ENCODE measurements at places on chromosomes 2 and 18.

GRCh38 chr2:41736105-41736567 lies 311.7 kb upstream of the PKDCC start:
- DNase-seq: no peak

DNA sequence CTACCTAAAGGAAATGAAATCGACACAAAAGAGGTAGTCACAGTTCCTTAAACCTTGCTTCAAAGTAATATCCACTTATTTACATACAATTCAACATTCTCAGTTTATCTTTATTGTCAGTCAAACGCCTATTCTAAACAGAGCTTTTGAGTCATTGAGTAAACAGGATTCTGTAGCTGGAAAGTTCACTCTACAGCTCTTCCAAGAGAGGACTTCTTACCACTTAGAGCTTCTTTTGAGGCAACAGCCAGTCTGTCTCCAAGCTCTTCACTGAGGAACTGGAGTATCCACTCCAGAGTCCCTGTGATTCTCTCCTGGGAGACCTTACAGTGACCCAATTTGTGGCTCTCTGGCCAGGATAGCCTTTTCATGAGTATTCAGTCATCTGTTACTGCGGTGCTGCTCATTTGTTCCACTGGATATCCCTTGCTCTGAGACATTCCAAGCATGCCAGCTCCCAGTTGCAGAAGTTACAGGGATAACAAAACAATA lies 210.9 kb upstream of the OSR1 start:
- DNase-seq: no peak

DNA sequence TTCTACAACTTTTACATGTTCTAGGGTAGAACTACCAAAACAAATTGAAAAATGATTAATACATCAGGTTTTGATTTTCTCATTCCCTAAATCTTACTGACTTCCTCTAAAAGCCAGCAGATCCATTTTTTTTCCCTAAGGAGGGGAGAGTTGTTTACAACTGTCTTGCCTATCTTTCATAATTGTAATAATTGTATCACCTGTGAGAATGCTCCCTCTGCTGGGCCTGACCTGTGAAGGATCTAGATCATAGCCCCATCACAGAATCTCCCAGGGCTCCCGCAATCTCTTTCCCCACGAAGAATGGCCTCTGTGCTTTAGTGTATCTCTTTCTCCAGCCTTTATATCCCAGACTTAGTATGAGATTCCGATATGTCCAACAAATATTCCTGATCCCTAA lies 9.1 kb downstream of the LOXL3 start:
- no peak for DNase-seq

GRCh38 chr18:35424356-35424755 lies 47.2 kb upstream of the ZNF396 start:
- DNase-seq: no peak

DNA sequence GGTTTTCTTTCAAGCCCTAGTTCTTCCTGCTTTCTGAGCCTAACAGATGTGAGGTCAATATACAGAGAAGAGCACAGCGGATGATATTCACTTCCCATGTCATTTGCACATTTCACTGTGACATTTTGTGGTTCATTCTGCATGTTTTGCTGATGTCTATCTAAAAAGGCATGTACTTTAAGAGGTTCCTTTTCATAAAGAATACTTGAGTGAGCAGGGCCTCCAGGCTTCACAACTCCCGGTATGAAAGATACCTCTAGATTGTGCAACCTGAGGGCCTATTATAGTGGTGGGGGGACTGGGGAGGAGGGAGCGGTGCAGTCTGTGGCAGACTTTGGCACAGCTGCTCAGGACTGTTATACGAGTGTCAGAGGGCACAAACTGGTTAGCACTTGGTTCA lies 54.6 kb downstream of the CPO start:
- DNase-seq: no peak

DNA sequence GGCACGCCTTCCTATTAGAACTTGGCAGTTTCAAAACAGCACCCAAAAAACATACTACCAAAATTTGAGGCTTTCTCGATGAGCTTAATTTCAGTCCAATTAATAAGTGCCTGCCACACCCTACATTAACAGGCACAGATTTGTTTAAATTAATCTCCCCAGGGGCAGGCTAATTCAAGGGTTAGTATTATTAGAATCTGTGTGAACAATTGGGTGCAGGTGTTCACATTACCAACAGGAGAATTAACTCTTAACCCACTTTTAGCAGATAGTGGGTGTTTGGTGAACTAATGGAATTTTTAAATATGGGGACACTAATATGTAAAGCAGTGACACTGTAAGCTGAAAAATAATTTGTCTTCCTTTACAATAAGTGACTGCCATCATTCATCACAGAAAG lies 4.1 kb downstream of the MBD2 start:
- no peak for DNase-seq

- no peak for DNase-seq
Observed at GRCh38 chr2:74576863-74577229, 22.3 kb downstream of the DOK1 start.

DNA sequence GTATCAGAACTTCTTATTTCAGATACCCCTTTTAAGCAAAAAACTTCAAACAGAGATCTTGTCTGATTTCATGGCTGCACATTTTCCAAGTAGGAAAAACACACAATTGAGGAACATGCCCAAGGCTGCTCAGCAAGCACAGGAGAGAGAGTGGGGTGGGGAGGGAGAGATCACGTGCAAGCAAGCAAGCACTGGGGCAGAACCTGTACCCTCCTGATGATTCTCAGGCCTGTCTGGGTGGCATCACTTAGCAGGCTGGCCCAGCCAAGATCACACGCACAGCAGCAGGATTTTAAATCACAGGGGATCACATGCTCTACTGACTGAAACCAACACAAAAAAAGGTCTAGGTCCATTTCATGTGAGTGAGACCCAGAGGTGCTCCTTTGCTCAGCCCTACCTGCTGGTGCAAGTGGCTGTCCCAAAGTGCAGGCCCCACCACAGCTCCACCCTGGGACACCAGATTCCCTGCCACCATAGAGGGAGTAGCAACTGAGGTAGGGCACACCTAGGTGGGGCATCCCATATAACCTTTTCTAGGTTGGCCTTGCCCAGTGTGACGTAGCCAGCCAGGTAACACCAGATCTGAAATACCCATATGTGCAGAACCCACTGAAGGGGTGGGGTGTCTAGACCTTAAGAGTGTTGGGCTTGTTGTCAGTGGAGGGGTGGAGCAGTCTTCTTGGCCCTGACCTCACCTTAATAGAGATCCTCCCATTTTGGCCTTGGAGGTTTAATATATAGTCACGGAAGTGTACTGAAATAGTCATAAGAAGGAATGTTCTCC lies 1.8 kb upstream of the LYPD6B start:
- DNase-seq: no peak

DNA sequence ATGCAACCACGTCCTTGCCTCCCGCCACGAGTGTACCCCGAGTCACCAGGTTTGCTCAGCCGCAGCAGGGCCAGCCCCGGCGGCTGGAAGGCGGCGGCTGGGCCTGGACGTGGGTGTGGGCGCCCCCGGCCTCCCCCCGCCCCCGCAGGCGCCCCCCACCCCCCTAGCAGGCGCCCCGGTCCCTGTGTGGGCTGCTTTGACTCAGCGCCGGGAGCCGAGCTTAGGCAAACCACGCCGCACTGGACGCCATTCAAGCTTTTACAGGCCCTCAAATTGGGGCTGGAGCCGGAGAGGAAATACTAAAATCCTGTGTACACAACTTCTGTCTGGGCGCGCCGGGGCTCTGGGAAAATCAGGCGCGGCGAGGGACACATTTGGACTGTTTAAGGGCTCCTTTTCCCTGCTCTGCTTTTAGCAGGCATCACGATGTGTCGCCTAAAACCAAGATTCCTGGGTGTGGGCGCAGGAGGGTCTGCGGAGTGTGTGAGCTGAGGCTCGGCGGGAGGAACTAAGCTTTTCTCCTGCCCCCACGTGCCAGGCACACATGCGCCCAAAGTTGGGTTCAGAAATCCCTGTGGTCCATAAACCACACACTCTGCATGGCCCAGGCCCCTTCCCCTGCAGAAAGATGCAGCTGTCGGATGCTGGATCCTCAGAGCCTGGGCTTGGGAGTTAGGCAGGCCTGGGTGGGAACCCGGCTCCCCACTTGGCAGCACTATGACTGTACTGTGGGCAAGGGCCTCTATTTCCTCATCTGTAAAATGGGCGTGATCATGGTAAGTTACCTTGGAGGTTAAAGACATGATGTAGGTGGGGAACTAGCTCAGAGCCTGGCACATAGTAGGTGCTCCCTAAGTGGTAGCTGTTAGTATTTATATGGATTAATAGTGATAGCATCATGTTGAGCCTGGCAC lies 57.6 kb downstream of the ATOH8 start:
- DNase-seq: no peak

DNA sequence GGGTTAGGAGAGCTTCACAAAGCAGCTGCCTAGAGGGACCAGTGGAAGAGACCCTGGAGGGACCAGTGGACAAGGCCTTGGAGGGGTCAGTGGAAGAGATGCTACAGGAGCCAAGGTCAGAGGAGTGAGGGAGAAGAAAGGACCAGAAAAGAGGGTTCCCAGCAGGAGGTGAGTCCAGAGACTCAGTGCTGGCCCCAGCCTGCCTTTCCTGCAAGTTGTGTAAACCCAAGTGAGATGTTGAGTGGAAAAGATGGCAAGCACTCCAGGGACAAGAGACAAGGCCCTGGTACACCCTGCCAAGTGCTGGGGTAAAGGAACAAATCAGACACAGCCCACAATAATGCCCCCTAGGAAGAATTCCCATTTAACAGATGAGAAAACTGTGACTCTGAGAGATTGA lies 94.4 kb downstream of the TTC32 start:
- DNase-seq: no peak

DNA sequence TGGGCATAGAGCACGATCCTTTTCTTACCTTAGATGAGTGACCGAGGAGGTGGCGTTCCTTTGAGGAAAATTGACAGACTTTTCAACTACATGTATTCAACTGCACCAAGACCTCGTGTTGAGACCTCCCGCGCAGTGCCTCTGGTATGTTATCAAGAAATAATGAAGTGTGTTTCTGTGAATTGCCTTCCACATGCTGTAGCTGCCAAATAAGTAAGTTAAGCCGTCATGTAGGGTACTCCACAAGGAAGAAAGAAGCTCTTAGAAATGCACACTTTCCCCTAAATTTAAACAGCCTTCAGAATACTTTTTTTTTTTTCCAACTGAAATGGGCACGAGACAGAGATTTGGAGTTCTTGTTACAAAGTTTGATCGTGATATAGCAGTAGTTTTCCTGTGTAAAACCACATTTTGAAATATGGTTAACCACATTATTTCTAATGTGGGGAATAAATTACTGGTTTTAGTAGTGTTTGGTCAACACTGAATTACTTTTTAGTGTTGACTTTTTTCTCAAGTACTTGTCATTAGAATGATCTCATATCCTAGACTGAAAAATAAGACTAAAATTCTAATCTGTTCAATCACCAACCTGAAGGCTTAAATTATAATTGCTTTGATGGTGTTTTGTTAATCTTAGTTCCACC lies 30.5 kb downstream of the PDK1 start:
- DNase-seq: no peak

GRCh38 chr2:203759690-203760365 lies 53.4 kb downstream of the CD28 start:
- DNase-seq: no peak

GRCh38 chr2:147051248-147051647 lies 793.6 kb upstream of the ACVR2A start:
- DNase-seq: no peak

- no peak for DNase-seq
Observed at GRCh38 chr18:33805592-33805991, 227.6 kb downstream of the ASXL3 start.

- DNase-seq: no peak
Observed at GRCh38 chr18:46035696-46036680, 36.1 kb downstream of the PSTPIP2 start.

- no peak for DNase-seq
Observed at GRCh38 chr2:202118168-202118567, 45.1 kb downstream of the KIAA2012 start.

DNA sequence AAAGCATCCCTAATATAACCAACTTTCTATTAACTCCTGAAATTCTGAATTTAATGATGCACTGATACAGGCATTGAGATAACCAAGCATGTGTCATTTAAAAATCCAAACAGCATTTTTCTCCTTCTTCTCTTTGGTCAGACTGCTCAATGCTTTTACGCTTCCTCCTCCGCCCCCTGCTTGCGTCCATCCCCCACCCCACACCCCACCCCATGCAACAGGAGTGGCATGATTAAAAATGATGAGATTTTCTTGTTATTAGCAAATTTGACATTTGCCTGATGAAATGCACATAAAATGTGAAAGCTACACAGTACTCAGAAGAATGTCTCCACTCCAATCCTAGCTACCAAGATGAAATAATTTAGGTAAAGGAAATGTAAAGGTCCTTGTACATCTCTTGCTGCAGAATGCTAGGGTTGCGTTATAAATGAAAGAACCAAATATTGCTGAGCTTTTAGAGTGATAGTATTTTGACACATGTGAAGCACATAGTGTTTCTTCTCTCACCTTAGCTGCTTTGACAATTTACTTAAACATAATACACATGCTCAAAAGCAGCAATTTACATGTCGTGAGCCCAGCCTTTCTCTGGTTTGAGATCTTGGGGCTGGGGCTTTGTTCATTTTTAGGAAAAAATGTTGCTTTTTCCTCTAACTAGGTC lies 263.8 kb downstream of the MEIS1 start:
- DNase-seq: no peak

- no peak for DNase-seq
Observed at GRCh38 chr2:61774351-61774750, 79.5 kb downstream of the FAM161A start.

GRCh38 chr2:201622306-201622970 lies 20.9 kb downstream of the TMEM237 start:
- DNase-seq: no peak

DNA sequence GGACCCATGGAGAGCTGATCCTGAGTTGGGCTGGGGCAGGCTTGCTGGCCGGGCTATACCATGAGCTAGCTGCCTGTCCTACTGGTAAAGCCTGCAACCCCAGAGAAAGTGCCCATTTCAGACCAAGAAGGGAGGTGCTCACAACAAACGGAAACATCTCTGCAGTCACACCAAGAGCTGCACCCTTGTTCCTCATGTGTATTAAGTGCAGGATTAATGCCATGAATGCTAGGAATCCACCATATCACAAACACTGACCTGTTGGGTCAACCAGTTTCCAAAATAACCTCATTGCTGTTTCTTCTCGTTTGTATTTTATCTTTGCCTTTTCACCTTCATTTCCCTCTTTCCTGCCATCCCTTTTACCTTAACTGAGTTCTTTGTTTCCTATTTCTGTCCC lies 69.9 kb downstream of the AFF3 start:
- DNase-seq: no peak

DNA sequence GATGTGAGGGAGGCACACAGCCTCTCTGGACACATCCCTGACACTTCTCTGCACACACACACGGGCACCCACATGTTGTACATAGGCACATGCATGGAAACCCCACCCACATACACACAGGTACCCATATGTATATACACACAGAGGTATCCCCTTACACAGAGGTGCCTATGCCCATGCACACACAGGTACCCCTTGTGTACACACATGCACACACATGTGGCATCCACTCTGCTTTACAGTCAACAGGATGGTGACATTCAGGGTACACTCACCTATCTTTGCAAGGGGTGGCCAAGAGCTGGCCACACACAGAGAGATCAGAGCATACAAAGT lies 59.5 kb downstream of the FAM168B start:
- no peak for DNase-seq

GRCh38 chr2:236769981-236770671 lies 200.5 kb downstream of the ACKR3 start:
- DNase-seq: no peak
